ENCODE measurements at places on chromosomes 6 and 20. TPM values are rescaled to one million over a fixed set of nuclear protein-coding genes. Genes with fewer than 3 reads are reported as not detected.

DNA sequence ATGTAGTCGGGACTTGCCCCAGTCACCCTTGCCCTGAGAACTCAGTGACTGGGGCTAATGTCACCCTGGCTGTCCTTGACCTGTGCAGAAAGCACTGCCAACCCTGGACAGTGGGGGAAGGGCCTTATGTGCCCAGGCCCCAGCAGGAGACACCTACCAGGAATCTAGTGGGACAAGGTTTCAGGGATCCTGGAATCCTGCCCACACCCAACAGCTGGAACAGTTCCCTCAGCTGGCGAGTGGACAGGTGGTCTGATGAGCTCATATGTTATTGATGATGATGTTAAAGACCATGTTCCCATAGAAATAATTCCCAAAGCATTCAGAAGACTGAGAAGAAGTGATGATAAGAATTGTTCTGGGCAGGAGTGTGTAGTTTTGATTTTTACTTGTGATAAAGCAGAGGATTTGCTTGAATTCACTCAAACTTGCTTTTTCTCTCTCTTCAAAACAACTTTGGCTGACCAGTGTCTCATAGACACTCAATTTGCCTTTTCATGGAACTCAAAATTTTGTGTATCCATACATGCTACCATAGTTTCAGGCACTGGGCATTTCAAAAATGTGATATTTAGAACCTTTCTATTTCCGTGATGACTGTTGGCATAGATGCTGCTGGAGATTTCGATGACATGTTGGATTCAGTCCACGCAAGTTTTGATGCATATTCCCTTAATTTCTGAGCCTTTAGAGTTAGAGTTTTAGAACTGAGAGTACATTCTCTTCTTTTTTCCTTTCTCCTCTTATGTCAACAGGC is 79.3 kb downstream of the SLC22A3 start:
- H3K27ac ChIP-seq: peak overlapping the region; percentile 34
- peaks cover 30% of the 10 kb centered on the region for H3K4me1 ChIP-seq

DNA sequence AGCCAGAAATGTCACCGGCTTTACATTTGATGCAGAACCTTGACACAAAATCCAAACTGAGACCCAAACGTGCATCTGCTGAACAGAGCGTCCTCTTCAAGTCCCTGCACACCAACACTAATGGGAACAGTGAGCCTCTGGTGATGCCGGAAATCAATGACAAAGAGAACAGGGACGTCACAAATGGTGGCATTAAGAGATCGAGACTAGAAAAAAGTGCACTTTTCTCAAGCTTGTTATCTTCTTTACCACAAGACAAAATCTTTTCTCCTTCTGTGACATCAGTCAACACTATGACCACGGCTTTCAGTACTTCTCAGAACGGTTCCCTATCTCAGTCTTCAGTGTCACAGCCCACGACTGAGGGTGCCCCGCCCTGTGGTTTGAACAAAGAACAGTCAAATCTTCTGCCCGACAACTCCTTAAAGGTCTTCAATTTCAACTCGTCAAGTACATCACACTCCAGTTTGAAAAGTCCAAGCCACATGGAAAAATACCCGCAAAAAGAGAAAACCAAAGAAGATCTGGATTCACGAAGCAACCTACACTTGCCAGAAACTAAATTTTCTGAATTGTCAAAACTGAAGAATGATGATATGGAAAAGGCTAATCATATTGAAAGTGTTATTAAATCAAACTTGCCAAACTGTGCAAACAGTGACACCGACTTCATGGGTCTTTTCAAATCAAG is 108.4 kb downstream of the RTN4IP1 start:
- H3K4me1 ChIP-seq: peaks cover 34% of the 10 kb centered on the region
- peak overlapping the region; percentile 28 for H3K27ac ChIP-seq
- DNase-seq: no peak
- H3K27me3 ChIP-seq: no peaks in the 10 kb centered on the region
- H3K36me3 ChIP-seq: no peaks in the 10 kb centered on the region

DNA sequence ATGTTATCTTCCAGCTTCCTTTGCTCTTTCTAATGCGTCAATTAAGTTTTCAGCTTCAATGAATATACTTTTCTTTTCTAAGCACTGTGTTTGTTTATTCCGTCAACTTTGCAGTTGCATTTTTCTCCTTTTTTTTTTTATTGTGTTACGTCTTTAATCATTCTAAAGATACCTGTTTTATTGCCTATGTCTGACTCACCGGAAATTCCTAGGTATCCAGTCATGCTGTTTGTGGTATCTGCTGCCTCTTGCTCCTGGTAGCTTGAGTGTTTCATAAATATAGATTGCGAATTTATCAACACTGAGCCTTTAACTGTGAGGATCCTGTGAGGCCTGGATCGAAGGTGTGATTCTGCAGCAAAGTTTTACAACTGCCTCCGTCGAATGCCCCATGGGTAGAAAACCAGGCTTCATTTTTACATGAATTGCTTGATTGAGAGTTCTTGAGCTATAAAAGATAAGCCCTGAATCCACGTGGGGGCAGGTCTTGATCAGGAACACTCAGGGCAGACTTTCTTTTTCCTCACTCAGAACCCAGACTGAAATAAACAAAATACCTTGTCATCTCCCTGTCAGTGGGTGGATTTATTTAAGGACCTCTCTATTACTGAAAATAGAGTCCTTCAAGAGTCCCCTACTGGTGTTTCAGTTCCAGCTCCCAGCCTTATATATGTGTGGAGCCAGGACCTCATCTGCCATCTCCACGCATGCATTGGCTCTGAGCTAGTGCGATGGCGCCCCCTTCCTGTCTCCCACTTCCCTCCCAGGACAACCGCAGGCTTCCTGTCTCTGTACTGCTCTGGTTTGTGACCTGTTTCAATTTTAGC is 60.1 kb upstream of the LRRC1 start:
- no peak overlapping the region for H3K4me3 ChIP-seq
- H3K27me3 ChIP-seq: no peaks in the 10 kb centered on the region
- peaks cover 10% of the 10 kb centered on the region for H3K4me1 ChIP-seq
- no peak overlapping the region for H3K27ac ChIP-seq
- no peaks in the 10 kb centered on the region for H3K36me3 ChIP-seq

- H3K4me1 ChIP-seq: no peaks in the 10 kb centered on the region
- H3K27me3 ChIP-seq: peaks cover 6% of the 10 kb centered on the region
- no peak for DNase-seq
- H3K4me3 ChIP-seq: no peak overlapping the region
- H3K36me3 ChIP-seq: no peaks in the 10 kb centered on the region
These were observed 27.1 kb upstream of the HAO1 start for GRCh38 chr20:7967199-7967844.

DNA sequence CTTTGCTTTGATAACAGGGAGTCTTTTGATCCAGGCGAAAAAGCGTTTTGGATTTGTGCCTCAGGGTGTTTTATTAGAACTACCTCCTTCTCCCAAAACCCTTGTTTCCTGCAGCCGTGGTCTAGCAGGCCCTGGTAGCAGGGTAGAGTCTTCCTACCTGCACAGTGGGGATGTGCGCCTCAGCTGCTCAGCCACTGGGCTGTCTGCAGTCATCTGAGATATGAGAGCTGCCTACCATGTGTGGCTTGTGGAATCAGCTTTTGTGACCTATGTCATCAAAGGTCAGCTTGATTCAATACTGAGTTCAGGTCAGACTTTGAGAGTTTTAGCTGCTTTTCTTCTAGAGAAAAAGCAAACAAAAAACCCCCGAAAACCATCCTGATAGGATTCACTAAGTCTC is 279.5 kb downstream of the CLIC5 start:
- H3K36me3 ChIP-seq: peaks cover 1% of the 10 kb centered on the region
- no peak for DNase-seq
- H3K27me3 ChIP-seq: peaks cover 2% of the 10 kb centered on the region

DNA sequence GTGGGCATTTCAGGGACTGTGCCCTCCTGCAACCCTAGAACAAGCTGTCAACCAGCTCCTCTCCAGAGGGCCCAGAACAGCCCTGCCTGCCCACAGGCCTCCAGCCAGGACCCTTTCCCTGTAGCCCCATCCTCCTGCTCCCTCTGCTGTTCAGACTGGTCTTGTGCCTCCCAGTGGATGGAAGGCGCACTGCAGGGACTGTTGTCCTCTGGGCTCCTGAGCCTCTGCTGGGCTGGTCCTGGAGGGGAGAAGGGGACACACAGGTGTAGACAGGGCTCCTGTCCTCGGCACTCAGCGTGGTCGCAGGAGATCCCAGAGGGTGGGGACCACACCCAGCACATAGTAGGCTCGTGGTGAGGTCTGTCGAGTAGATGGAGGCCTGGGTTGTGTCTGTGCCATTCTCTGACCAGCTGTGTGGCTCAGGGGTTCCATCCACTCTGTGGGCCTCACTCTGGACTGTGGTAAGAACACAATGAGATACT is 11.5 kb downstream of the ITPR3 start:
- peak overlapping the region; percentile 69 for H3K4me3 ChIP-seq
- no peaks in the 10 kb centered on the region for H3K27me3 ChIP-seq
- DNase-seq: no peak
- H3K36me3 ChIP-seq: peaks cover 2% of the 10 kb centered on the region
- peaks cover 25% of the 10 kb centered on the region for H3K4me1 ChIP-seq

DNA sequence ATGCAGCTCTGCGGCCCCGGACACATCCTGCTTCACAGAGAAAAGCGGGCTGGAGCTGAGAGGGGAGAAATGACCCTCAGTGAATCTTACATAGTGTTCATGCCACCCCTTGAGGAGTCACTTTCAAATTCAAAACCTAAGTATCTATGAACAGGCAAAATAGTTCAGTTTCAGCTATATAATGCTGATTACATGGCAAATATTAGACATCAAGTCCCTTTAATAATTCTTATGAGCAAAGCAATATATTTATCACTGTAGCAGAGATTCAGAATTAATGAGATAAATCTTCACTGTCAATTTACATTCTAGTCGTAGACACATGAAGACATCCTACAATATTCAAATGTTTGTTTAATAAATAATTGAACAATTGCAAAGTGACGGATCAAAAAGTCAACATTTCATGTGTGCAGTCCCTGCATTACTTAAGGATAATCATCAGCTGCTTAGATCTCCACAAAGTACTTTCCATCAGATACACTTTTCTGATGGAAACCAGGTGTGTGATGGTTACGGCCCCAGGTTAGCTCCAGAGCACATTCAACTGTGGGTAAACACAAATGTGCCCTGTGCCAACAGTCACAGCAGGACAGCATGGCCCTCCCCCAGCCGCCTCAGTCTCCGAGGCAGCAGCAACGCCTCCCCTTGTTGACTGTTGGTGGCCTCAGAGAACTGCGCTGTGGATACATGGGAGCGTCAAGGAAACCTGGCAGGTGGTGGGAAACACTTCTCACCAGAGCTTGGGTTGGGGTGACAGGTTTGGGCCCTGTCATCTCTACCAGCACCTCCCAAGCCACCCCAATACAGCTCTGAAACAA is 787 bp upstream of the PRR18 start:
- no peaks in the 10 kb centered on the region for H3K36me3 ChIP-seq
- no peak for DNase-seq
- peak overlapping the region; percentile 55 for H3K4me3 ChIP-seq

GRCh38 chr6:151387175-151387970 is 4.0 kb downstream of the ZBTB2 start:
- no peak overlapping the region for H3K4me3 ChIP-seq
- peaks cover 29% of the 10 kb centered on the region for H3K4me1 ChIP-seq
- no peaks in the 10 kb centered on the region for H3K36me3 ChIP-seq
- DNase-seq: no peak
- peak overlapping the region; percentile 85 for H3K27ac ChIP-seq

- H3K27ac ChIP-seq: no peak overlapping the region
- no peak for DNase-seq
- peaks cover 4% of the 10 kb centered on the region for H3K36me3 ChIP-seq
- no peak overlapping the region for H3K4me3 ChIP-seq
- peaks cover 22% of the 10 kb centered on the region for H3K4me1 ChIP-seq
These were observed 102.2 kb downstream of the SYCP2 start for GRCh38 chr20:59831024-59831915.

- H3K27me3 ChIP-seq: no peaks in the 10 kb centered on the region
- peaks cover 3% of the 10 kb centered on the region for H3K36me3 ChIP-seq
- no peak overlapping the region for H3K27ac ChIP-seq
- peaks cover 9% of the 10 kb centered on the region for H3K4me1 ChIP-seq
- no peak for DNase-seq
These were observed 76.5 kb downstream of the TULP4 start for GRCh38 chr6:158388727-158389126.

DNA sequence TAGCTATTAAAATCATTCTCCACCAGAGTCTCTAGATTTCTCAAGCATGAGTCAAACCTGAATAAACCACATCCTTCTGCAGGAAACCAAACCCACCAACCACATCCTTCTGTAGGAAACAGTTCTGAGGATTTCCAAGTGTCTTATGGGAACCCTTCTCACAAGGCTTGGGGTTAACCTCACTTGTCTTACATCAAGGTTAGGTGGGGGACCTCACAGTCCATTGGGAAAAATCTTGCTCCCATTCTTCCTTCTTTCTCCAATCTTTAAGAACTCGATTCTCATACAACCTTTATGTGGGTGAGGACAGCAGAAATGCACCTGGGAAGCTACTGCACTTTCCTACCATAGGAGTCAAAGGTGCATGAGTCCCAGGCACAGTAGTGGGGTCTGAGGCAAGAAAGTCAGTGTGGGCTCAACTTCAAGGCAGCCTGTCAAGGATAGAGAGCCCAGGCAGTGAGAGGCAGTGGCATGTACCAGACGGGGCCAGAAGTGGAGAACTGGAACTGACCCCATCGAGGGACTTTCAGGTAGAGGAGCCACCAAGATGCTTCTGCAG is 114.5 kb downstream of the SLC22A3 start:
- no peak overlapping the region for H3K4me3 ChIP-seq
- H3K27me3 ChIP-seq: no peaks in the 10 kb centered on the region
- H3K4me1 ChIP-seq: peaks cover 20% of the 10 kb centered on the region
- peak overlapping the region; percentile 72 for H3K27ac ChIP-seq
- no peak for DNase-seq

- DNase-seq: no peak
- H3K36me3 ChIP-seq: peaks cover 3% of the 10 kb centered on the region
- no peaks in the 10 kb centered on the region for H3K27me3 ChIP-seq
These were observed 562.7 kb downstream of the RFPL4B start for GRCh38 chr6:112909781-112910180.

The RAMACL gene
- 2.4 TPM for total RNA-seq

The AGER gene
- 4.9 TPM for total RNA-seq

The TCP11 gene
- not detected for total RNA-seq

The FRS3 gene
- 3.8 TPM for total RNA-seq

The ELOVL4 gene
- 6.1 TPM for total RNA-seq

The SPAG4 gene
- 8.6 TPM for total RNA-seq

Measured in chondrocyte (in vitro differentiated cells).